ENCODE measurements at places on chromosomes 11 and 22.

- no peak for DNase-seq
Measured at GRCh38 chr11:12174477-12175143, 64.2 kb downstream of the MICAL2 start.

GRCh38 chr22:27667121-27667843 lies 134.3 kb downstream of the MN1 start:
- DNase-seq, result no peak

- no peak for DNase-seq
Measured at GRCh38 chr11:68374531-68374930, 62.1 kb downstream of the LRP5 start.

DNA sequence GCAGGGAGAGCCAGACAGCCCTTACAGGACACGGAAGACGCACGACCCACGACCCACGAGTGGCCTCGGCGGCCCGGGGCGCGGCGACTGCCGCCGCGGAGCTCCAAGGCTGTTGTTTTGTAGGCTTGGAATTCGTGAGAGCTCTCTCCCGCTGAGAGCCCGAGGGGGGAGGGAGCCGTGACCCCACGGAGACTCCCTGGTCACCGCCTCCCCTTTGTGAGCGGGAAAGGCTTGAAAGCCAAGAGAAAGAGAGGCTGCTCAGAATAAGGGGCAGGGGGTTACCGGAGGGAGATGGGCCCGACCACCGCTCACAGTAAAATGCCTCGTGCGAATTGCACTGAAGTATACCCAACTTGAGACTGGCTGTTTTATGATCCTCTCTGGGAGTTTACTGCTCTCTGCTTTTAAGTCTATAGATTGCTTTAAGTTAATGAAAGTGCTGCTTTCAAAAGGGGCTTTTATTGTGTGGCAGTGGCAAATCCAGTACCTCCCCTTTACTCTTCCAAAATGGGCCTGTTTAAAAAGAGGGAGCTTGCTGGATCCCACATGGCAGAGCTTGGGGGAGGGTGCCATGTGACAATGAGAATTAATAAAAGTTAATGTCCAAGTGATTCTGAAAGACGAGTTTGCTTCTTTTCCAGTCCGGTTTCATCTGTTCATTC lies 2.9 kb downstream of the PKNOX2 start:
- no peak for DNase-seq

- DNase-seq, result no peak
Measured at GRCh38 chr11:19714022-19714386, 1.4 kb downstream of the NAV2 start.

- no peak for DNase-seq
Measured at GRCh38 chr22:39598017-39598965, 27.7 kb downstream of the CACNA1I start.

DNA sequence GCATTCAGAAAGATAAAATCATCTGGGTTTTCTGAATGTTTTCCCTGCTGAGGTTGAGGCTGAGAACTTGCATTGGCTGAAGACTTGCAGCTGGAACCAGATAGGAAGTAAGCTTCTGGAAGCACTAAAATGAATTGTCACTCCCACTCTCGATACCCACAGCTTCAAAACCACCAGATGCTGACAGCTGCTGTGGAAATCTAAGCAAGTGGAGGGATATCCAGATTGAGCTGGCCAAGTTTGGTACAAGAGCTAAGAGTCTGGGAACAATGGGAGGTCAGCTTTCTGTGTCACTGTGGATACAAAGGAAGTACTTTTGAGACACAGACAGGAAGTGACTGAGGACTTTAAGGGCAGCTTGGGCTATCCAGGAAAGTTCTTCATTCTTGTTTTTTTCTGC lies 51.3 kb upstream of the CD44 start:
- no peak for DNase-seq

- DNase-seq, result no peak
Measured at GRCh38 chr22:48396091-48396784, 1431.4 kb downstream of the BRD1 start.

GRCh38 chr11:62593434-62594044 lies 2.2 kb upstream of the TUT1 start:
- no peak for DNase-seq

DNA sequence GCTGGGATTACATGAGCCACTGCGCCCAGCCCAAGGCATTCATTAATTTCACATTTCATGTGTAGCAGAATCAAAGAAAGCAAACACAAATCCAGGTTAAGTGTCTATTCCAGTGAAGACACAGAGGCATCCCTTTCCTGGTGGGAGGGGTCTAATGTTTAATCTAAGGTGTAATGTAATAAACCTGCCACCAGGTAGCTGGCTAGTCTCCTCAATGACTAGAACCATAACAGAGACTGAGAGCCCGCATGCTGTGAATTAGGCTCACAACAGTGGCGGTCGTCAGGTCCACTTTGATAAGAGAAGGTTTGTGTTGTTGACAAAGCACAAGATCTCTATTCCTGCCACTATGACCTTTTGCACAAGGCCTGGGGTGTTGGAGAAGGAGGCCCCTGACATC lies 64.2 kb upstream of the ADA2 start:
- DNase-seq, result no peak

- DNase-seq, result no peak
Measured at GRCh38 chr11:79076526-79077115, 364.2 kb downstream of the TENM4 start.

- no peak for DNase-seq
Measured at GRCh38 chr22:38454353-38455075, 485 bp downstream of the KCNJ4 start.

DNA sequence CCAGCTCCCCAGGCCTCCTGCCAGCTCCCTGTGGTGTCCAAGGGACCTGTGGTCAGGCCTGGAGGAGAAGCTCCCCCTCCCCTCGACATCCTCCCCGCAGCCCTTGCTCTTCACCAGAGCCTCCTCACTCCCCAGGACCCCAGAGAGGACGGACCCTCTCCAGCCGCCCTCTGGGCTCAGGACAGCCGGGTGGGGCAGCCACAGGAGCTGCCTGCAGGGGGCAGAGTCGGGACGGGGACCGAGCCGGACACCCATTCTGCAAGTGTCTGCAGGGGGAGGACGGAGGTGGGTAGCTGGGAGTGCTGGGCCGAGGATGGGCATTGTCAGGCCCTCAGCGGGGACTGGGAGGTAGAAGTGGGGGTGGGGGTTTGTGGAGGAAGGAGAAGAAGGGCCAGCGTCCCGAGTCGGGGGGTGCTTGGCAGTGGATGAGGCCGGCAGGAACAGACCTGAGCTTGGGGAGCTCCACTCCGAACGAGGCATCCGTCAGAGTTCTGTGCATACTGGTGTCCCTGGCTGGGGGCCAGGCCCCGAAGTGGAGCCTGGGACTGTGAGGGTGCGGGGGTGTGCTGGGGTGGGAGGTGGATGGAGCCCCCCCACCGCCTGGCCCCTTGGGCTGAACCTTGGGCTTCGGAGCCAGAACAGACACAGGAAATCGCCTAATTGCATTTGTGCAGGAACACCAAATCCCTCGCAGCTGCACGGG lies 15.2 kb downstream of the PRR33 start:
- no peak for DNase-seq

- DNase-seq, result no peak
Measured at GRCh38 chr11:47641600-47642098, 710 bp downstream of the MTCH2 start.

GRCh38 chr11:114262681-114263512 lies 33.3 kb upstream of the NNMT start:
- no peak for DNase-seq

GRCh38 chr22:35452351-35452781 lies 52.4 kb downstream of the MCM5 start:
- no peak for DNase-seq

GRCh38 chr22:20587206-20587958 lies 80.0 kb downstream of the MED15 start:
- DNase-seq, result no peak

DNA sequence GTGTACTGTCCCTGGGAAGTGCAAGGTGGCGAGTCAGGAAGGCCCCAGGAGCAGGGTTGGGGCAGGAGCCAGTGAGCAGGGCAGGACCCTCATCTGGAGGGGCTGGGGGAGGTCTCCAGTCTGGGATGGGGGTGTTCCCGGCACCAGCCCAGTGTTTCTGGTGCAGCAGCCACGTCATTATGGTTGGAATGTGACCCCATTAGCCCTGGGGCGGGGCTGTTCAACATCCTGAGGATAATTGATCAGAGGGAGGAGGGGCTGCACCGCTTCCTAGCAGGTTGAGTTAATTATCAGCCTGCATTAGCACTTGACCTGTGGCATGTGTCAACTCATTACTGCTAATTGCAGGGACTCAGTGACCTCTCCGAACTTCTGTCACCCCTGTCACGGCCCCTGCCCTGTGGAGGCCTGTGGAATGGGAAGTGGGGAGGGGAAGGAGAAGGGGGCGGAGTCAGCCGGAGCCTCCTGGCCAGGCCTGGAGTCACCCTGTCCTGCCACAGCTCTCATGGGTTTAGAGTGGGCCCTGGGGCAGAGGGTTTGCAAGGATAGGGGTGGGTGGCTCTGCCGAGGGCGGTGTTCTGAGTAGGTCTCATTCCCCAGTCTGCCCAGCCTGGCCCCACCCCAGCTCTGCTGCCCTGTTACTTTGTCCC lies 52.8 kb upstream of the CCDC188 start:
- no peak for DNase-seq

DNA sequence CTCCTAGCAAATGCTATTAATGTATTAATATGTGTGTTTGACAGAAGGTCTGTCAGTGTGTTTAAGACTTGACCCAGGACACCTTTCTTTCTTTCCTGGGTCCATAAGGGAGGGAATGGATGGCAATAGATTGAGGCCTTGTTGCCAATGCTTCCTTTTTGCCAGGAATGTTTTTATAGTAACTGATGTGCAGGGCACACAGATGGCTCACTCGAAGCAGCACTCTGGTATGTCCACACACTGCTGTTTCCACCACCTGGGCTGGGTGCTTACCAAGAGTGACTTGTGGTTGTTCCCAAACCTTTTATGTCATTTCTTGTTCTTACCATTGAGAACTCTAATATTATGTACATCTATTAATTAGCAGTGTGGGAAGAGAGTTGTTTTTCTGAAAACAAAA lies 396.9 kb upstream of the SYN3 start:
- DNase-seq, result no peak

DNA sequence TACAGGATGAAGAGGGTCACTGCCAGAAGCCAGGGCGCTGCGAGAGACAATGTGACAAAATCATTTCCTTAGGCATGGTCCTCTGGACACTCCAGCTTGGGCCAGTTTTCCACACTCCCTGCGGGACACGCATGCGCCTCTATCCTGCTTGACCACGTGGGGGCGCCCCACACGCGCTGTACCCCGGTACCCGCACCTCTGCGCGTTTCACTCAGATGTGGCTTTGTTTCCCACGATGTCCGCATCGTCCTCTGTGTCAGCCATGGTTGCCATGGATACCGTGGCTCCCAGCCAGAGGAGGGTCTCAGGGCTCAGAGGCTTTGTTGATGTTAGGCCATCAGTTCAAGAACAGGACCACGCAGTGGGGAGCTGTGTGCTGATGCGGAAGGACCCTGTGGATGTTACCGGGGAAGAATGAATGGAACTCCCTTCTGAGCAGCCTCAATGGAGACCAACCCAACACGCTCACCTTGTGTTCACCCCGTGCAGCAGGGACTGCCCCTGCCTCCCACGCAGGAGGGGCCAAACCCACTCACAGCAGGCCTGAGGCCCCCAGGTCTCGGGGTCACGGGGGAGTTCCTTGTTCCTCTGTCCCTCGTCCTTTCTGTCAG lies 101.1 kb upstream of the SLC22A12 start:
- no peak for DNase-seq

DNA sequence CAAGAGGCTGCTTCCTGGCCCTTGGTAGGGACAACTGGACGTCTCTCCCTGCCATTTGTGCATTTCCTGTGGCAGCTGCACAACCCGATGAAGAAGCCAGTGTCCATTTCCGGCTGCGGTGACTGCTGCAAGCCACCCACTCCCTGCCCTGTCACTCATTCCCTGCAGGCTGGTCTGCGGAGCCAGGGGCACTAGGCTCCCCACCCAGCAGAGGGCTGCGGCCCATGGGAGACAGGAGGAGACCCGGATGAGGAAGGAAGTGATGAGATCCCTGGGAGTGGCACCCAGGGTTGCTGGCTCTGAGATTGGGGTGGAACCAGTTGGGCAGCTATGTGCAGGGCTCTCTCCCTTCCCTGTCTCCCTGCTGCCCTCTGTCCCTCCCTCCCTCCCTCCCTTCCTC lies 10.0 kb upstream of the MYRF start:
- no peak for DNase-seq

- DNase-seq, result no peak
Measured at GRCh38 chr11:37532271-37532670, 934.2 kb upstream of the RAG2 start.

GRCh38 chr11:81072273-81072672 lies 1631.4 kb upstream of the TENM4 start:
- no peak for DNase-seq

DNA sequence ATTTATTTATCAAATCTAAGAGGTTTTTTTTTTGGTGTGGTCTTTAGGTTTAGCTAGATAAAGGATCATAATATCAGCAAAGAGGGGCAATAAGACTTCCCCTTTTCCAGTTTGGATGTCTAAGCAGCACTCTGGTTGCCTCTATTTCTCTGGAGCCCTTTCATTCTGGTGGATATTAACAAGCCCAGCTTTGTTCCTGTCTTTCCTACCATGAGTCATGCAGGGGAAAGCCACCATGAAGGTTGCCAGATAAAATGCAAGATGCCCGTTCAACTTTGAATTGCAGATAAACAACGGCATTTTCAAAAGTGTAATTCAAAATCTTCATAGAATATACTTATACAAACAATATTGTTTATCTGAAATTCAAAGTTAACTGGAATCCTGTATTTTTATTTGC lies 143.6 kb downstream of the ADAMTS15 start:
- DNase-seq, result no peak

- DNase-seq, result no peak
Measured at GRCh38 chr11:94089341-94089740, 39.3 kb upstream of the PANX1 start.

- DNase-seq, result no peak
Measured at GRCh38 chr22:32712644-32713355, 88.7 kb upstream of the TIMP3 start.

- DNase-seq, result no peak
Measured at GRCh38 chr11:9263840-9264315, 1.3 kb downstream of the DENND5A start.

DNA sequence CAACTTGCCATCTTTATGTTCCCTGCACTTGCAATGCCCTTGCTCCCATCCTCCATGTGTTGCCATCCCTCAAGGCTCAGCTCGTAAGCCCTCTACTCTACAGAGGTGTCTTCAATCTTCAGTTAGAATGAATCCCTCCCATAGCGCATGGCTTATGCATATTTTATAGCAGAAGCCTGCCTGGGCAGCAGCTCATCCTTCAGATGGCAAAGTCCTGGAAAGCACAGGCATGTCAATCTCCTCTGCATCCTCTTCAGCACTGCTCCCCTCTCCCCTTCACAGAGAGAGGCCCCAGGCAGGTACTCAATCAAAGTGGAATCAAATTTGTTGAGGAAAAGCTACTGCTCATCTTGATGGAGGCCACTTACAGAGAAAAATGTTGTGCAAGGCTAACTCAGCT lies 31.1 kb upstream of the ABCC8 start:
- no peak for DNase-seq

GRCh38 chr11:47109727-47110246 lies 66.9 kb downstream of the ARFGAP2 start:
- DNase-seq, result no peak

DNA sequence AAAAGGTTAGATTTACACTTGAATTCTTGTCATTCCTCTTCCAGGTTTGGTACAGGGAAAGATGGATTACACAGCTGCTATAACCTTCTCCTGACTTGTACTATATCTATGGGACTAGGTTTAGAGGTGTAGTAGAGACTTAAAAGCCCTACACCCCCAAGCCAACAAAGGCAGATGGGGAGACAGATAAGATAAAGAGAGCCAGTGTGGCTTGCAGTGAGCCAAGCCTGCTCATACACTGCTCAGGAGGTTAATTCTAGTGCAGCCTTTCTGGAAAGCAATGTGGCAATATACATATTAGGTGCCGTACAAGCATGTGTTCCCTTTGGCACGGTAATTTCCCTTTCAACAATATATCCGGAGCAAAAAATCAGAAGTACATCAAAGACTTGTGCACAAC lies 10.8 kb downstream of the SIK3 start:
- no peak for DNase-seq
